Thyroid gland (tissue), 4 donors: ENCODE measurements at places on chromosomes 4 and X. TPM values are rescaled to one million over a fixed set of nuclear protein-coding genes. Genes with fewer than 3 reads are reported as not detected.

PDE6B gene
- total RNA-seq: 9.6 TPM

DNA sequence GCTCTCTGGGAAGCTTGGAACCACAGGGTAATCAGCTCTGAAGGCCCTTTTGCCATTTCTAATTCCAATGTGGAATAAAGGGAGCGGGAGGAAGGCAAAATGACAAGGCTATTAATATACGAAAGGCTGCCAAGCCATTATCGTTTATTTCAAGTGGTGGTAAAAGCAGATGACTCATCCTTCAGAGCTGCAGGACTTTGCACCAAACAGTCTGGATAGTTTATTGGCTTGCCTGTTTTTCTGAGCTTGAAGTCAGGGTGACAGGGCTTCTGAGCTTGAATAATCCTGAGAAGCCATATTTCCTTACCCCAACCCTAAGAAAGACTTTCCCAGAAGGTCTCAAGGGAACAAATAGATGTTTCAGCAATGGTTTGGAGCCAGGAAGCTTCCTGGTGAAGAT is 7.7 kb upstream of the GABRE start:
- H3K36me3 ChIP-seq: no peaks in the 10 kb centered on the region
- H3K4me1 ChIP-seq: peaks cover 3% of the 10 kb centered on the region
- no peak overlapping the region for H3K4me3 ChIP-seq
- no peaks in the 10 kb centered on the region for H3K27me3 ChIP-seq

DNA sequence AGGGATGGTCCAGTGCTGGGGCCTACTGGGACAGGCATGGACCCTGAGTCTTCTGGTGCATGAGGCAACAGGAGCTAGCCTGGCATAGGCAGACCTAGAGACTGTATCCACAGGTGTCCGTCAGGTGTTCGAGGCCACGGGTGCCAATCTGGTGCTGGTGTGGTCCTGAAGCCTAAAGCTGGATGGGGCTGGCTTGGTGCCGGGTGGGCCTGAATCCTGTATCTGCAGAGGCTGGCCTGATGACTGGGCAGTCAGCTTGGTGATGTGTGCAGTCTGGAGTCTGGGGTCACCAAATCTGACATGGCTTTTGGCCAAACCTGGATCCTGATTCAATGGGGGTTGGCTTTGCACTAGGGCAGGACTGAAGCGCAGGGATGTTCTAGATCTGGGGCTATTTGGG is 269.8 kb upstream of the GRIA3 start:
- DNase-seq: no peak
- H3K4me3 ChIP-seq: no peak overlapping the region
- no peaks in the 10 kb centered on the region for H3K27me3 ChIP-seq
- H3K27ac ChIP-seq: no peak overlapping the region

UGT8 gene
- 21.0 TPM for total RNA-seq

DNA sequence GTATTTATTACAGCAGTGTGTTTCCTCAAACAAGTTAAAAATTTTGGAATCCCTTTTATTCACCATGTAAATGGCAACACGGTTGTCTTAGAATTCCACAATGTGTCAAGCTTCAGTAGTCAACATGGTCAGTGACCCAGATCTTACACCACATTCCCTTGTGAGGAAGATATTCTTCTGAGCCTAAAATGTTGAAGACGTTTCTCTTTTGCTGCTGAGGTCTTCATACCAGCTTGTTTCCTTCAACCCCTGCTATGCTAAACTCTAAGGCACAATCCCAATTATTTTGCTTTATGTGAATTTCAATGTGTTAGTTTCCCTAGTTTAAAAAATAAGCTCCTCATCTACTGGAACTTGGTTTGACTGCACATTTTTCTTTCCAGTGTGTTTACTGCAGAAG is 17.6 kb upstream of the LDB2 start:
- H3K4me1 ChIP-seq: no peaks in the 10 kb centered on the region
- H3K27me3 ChIP-seq: no peaks in the 10 kb centered on the region
- H3K36me3 ChIP-seq: no peaks in the 10 kb centered on the region
- no peak for DNase-seq
- H3K4me3 ChIP-seq: no peak overlapping the region

DNA sequence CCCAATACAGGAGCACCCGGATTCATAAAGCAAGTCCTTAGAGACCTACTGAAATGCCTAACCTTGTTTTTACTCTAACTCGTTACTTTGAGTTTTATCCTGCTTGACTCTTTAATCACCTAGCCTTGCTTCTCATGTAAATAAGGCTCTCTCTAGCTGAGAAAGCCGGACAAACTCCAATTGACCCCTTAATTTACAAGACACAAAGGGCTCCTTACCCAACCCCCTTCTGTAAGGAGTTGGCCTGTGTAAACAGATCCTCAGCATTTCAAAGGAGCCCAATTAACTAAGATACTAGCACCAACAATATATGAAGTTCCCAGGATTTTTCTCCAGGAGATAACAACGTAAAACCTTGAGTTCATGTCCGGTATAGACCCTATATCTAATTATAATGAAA is 61.7 kb downstream of the CT47B1 start:
- H3K4me1 ChIP-seq: no peaks in the 10 kb centered on the region
- H3K36me3 ChIP-seq: no peaks in the 10 kb centered on the region
- no peaks in the 10 kb centered on the region for H3K27me3 ChIP-seq

DNA sequence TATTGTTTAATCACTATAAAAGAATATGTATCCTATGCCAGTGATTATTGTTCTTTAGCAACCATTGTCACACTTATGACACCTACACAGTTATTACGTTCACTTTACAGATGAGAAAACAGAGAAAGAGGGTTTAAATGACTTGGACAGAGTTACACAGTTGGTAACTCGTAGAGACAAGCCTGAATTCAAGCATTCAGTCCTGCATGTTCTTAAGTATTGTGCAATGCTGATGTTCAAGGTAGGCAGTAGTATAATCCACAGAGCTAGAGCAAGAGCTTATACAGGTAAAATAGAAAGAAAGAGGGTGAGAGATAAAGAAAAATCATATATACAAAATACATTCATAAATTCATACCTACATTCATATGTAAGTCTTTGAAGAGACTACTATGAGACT is 249.8 kb upstream of the ANXA10 start:
- H3K27ac ChIP-seq: no peak overlapping the region
- no peaks in the 10 kb centered on the region for H3K4me1 ChIP-seq
- DNase-seq: no peak
- no peaks in the 10 kb centered on the region for H3K27me3 ChIP-seq
- no peak overlapping the region for H3K4me3 ChIP-seq
- no peaks in the 10 kb centered on the region for H3K36me3 ChIP-seq

PDCL2 gene
- not detected for total RNA-seq

- H3K4me3 ChIP-seq: peak overlapping the region; percentile 89
- H3K27me3 ChIP-seq: no peaks in the 10 kb centered on the region
- no peak overlapping the region for H3K27ac ChIP-seq
- peaks cover 5% of the 10 kb centered on the region for H3K4me1 ChIP-seq
Measured at GRCh38 chr4:122922877-122923511, 597 bp upstream of the NUDT6 start.

DNA sequence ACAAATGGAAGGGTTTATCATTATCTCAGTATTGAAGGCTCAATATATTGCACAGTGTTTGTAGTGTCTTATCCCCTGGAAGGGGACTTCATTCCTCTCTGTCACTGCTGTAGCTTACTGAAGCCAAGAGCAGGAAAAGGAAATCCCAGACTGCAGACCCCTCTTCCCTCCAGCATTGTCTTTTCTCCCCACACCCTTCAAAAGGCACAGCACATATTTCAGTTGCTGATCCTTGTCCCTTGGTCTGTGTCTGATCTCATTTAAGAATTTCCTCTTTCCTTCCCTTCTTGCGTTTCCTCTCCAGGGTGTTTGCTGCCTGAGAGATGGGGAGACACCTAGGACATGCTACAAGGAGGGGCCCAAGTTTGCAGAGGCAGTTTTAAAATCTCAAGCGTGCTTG is 40.1 kb downstream of the STIM2 start:
- H3K4me1 ChIP-seq: no peaks in the 10 kb centered on the region
- H3K27ac ChIP-seq: no peak overlapping the region
- no peak overlapping the region for H3K4me3 ChIP-seq
- no peak for DNase-seq
- no peaks in the 10 kb centered on the region for H3K27me3 ChIP-seq
- H3K36me3 ChIP-seq: no peaks in the 10 kb centered on the region

- no peaks in the 10 kb centered on the region for H3K36me3 ChIP-seq
- no peak overlapping the region for H3K27ac ChIP-seq
- DNase-seq: no peak
- no peaks in the 10 kb centered on the region for H3K4me1 ChIP-seq
- no peak overlapping the region for H3K4me3 ChIP-seq
Measured at GRCh38 chr4:39037941-39038340, 5.7 kb upstream of the TMEM156 start.

CLRN2 gene
- total RNA-seq: not detected

GRCh38 chrX:12229986-12230385 is 91.7 kb downstream of the FRMPD4 start:
- H3K36me3 ChIP-seq: no peaks in the 10 kb centered on the region
- H3K4me3 ChIP-seq: no peak overlapping the region
- no peak overlapping the region for H3K27ac ChIP-seq
- H3K27me3 ChIP-seq: no peaks in the 10 kb centered on the region
- H3K4me1 ChIP-seq: no peaks in the 10 kb centered on the region

CDS1 gene
- 55.5 TPM for total RNA-seq

DNA sequence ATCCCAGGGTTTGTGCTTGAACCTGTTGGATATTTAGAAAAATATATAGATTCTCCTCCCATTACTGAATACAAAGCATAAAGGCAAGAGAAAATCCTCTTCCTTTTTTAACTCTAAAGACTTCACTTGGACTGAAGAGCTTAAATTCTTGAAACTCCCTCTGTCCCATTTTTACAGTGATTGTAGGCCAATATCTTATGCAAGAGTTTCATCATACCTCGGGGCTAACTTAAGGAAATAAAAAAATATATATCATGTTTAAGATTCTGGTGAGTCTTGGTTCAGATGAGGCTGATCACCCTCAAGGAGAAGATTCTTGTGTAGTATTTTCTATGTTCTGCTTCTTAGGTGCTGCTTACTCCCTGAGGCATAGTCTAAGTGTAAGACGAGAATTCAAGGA is 1449.6 kb downstream of the C4orf33 start:
- H3K36me3 ChIP-seq: no peaks in the 10 kb centered on the region
- no peaks in the 10 kb centered on the region for H3K27me3 ChIP-seq
- no peak overlapping the region for H3K27ac ChIP-seq
- DNase-seq: no peak
- H3K4me1 ChIP-seq: no peaks in the 10 kb centered on the region

GRCh38 chrX:154399527-154400368 is 1.6 kb downstream of the RPL10 start:
- no peak overlapping the region for H3K4me3 ChIP-seq
- H3K4me1 ChIP-seq: peaks cover 9% of the 10 kb centered on the region
- H3K27me3 ChIP-seq: no peaks in the 10 kb centered on the region

DNA sequence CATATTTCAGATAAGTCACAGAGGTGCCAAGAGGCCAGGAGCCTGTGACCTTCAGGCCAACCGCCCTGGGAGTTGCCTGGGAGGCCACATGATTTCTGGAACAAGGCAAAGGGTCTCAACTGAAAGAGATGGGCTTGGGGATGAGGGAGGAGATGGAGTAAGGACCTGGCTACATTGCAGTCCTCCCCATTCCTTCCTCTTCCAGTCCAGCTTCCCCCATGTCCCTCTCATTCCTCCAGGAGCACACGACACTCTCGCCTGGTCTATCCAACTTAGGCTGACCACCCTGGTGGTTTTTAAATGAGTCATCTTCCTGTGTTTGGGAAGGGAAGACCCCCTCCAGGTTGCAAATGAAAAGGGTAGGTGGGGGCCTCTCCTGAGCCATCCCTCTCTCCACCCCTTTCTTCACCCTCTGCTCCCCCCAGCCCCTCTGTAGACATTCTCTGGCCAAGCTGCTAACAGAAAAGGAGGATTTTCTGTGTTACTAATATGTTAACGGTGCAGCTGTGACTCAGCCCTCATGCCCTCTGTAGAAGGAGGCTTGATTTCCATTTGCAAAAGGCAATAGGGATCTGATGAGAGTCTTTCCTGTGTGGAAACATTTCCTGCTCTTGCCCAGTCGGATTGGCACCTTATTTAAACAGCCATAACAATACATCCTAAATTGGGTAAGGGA is 79.2 kb downstream of the RTL5 start:
- no peak for DNase-seq
- no peaks in the 10 kb centered on the region for H3K4me1 ChIP-seq

DNA sequence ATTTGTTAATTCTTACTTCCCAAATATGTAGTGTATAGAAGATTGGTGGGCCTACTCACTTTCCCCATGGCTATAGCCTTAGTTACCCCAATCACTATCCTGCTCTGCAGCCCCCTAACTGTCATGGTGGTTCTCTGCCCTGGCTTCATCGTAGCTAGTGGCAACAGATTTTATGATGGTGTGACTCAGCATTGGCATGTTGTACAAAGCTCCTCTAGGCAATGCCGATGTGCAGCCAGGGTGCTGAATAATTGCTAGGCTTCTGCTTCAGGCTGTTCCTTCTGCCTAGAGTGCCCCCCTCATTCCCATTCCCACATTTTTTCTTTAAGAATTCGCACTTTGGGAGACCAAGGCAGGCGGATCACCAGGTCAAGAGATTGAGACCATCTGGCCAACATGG is 35.2 kb downstream of the AFF2 start:
- H3K36me3 ChIP-seq: no peaks in the 10 kb centered on the region
- H3K4me1 ChIP-seq: no peaks in the 10 kb centered on the region
- no peaks in the 10 kb centered on the region for H3K27me3 ChIP-seq
- no peak overlapping the region for H3K27ac ChIP-seq
- no peak for DNase-seq

GRCh38 chr4:87838205-87838604 is 5.4 kb downstream of the MEPE start:
- no peaks in the 10 kb centered on the region for H3K27me3 ChIP-seq
- DNase-seq: no peak
- H3K36me3 ChIP-seq: no peaks in the 10 kb centered on the region
- H3K4me3 ChIP-seq: no peak overlapping the region
- H3K27ac ChIP-seq: no peak overlapping the region

DNA sequence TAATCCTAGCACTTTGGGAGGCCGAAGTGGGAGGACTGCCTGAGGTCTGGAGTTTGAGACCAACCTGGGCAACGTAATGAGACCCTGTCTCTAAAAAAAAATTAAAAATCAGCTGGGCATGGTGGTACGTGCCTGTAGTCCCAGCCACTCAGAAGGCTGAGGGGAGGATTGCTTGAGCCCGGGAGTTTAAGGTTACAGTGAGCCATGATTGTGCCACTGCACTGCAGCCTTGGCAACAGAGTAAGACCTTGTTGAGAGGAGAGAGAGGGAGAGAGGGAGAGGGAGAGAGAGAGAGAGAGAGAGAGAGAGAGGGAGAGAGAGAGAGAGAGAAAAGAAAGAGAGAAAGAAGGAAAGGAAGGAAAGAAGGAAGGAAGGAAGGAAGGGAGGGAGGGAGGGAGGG is 144.9 kb downstream of the RASL11B start:
- H3K36me3 ChIP-seq: no peaks in the 10 kb centered on the region
- peaks cover 24% of the 10 kb centered on the region for H3K4me1 ChIP-seq
- H3K27ac ChIP-seq: no peak overlapping the region

EVC gene
- 39.1 TPM for total RNA-seq

GRCh38 chr4:121062521-121062920 is 9.8 kb downstream of the NDNF start:
- no peaks in the 10 kb centered on the region for H3K27me3 ChIP-seq
- H3K27ac ChIP-seq: no peak overlapping the region
- no peak for DNase-seq
- no peaks in the 10 kb centered on the region for H3K36me3 ChIP-seq

GRCh38 chrX:153857348-153857903 is 27.1 kb upstream of the PDZD4 start:
- no peaks in the 10 kb centered on the region for H3K27me3 ChIP-seq
- H3K4me1 ChIP-seq: no peaks in the 10 kb centered on the region
- H3K27ac ChIP-seq: no peak overlapping the region
- no peaks in the 10 kb centered on the region for H3K36me3 ChIP-seq
- no peak overlapping the region for H3K4me3 ChIP-seq
- DNase-seq: no peak
